ENCODE measurements at places on chromosomes 4 and X.

- DNase-seq = no peak
Observed at GRCh38 chrX:141469469-141469868, 115.1 kb downstream of the SPANXA1 start.

DNA sequence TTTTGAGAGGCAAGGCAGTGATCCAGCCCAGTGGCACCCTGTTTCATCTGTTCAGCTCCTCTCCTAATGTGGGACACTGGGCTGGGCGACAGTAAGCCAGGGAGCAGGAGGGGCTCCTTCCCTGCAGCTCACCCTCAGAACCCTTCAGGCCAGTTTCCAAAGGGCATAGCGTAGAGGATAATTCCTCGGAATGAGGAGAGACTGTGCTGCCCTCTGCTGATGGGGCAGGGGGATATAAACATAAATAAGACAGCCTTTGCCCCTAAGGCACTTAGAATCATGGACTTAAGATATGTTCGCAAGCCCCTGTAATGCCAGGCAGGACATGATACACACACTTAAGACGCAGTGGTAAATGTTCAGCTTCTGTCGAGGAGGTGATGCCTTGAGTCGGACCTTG, 27.9 kb upstream of the ZNF185 start:
- no peak for DNase-seq

DNA sequence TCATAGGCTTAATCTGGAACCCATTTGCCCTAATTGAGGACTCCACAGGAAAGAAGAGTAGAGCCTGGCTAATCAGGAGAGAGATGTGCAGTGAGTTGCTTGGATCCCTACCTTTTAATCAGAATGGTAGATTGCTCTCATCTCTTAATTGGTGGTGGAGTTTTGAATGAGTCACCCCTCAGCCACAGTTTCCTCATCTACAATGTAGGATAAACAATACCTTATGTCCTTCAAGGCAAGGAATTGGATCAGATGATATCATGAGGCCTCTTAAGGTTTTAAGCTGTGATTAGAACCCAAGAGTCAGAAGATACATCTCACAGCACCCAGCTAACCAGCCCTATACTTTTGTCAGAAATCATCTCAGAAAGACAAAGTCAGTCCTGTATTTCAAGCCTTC, 39.1 kb downstream of the PDGFRA start:
- DNase-seq = no peak

DNA sequence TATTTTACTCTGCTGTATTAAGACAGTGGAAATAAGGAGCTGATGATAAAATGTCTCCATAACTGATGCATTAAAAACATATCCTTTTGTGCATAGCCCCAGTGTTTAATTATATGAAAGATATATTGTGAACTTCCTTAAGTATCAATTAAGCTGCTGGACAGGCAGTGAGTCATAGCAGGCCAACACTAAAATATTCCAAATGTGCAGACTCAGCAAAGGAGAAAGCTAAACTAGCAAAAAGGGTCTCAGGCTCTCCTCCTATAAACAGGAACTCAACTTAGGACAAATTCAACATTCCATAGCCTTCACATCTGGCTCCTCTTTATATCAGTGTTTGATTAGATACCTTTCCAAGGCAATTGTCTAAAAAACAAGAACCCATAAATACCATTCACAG, 15.6 kb downstream of the TNMD start:
- DNase-seq = no peak
